GM13976 (cell line): ENCODE measurements at places on chromosomes 5 and 9.

GRCh38 chr9:134455934-134456755, 129.9 kb downstream of the RXRA start:
- peak; percentile 81 for DNase-seq

DNA sequence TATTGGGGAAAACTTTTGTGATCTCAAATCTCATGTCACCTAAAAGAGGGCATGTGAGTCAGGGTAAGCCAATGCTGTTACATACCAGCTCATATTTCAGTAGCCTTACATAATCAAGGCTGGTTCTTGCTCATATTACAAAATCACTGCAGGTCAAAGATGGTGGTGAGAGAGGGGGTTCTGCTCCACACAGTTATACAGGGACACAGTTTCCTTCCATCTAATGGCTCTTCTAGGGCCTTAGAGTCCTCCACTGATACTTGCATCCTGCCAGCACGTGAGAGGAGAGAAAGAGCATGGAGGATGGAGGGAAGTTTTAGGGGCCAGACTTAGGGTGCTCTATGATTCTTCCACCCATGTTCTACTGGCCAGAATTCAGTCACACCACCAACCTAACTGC, 130.0 kb downstream of the LIFR start:
- no peak for DNase-seq

- no peak for DNase-seq
Observed at GRCh38 chr9:16267281-16268066, 603.0 kb downstream of the BNC2 start.

DNA sequence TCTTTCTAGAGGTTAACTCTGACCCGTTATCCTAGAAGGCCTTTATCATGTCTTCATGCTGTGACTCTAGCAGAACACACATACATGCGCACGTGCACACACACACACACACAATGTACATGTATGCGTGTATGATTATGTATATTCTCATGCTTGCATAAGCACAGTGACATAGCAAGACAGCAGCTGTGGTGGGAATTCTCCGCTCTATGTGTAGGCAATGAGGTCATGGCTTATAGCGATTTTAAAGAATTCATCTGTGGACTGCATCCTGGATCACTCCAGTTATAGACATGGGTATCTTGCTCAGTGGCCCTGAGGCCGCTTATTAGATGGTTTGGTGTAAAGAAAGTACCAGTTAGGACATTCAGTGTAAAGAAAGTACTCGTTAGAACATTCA, 106.2 kb downstream of the FBXL7 start:
- DNase-seq: no peak

GRCh38 chr5:17132444-17133083, 84.9 kb upstream of the BASP1 start:
- peak; percentile 41 for DNase-seq

GRCh38 chr5:93289942-93290341, 291.1 kb downstream of the NR2F1-AS1 start:
- DNase-seq: no peak

DNA sequence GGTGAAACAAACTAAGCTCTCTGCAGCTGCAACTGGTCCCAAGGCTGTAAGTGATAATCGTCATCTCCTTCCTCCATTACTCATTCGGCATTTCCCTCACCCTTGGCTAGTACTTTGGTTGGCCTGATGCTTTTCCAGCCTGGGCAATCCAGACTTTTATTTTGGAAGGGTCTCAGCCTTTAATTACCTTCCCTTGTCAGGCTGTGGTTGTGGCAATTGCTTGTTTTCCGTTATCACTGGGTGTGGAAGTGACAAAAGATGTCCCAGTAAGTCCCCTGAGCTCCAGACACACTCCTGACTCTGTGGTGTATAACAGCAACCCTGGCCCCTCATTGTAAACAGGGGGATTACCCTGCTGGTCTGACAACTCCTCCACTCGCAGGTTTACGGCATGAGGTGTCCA, 6.3 kb upstream of the FAF2 start:
- DNase-seq: no peak

DNA sequence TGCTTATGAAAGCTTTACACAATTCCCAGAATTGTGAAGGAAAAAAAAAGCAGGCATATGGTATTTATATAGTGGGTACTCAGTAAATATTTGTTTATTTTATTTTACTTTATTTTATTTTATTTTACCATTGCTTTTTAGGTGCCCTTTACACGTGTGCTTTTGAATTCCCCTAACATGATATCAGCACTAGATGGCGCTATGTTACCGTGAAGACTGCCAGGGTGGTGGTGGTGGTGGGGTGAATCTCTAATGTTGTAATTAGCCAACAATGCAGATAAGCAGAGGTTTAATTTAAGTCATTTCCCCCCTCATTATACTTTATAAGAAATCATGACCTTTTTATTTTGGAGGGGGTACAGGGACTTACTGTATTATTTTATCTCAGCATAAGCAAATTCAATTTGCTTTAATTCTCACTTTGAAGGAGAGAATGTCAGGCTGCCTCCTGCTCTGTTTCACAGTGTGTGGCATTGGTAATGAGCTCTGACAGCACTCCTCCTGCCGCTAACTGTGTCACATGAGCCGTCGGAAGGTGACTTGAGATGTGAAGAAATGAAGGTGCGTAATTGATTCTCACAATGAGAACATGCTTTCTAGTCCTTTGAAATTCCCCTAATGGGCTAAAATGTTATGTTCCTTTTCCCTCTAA, 165.6 kb downstream of the YTHDC2 start:
- peak; percentile 21 for DNase-seq

GRCh38 chr5:103402851-103403250, 144.3 kb downstream of the MACIR start:
- no peak for DNase-seq

DNA sequence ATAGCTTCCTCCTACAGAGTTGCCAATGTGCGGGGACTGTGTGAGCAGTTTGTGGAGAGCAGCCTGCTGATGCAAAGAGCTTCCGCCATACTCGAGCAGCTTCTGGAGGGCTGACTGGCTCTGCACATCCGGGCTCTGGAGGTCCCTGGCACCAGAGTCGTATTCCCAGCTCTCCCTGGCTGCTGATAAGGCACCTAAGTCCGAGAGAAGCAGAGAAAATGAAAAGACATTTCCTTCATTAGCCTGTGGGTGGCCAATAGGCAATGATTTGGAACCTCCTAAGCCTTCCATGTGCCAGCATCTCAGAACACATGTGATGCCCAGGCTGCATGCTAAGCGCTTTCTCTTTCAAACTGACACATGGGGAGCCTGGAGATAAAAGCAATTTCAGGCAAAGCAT, 94.3 kb downstream of the TSSK1B start:
- no peak for DNase-seq

- peak; percentile 56 for DNase-seq
Observed at GRCh38 chr5:119063579-119064379, 7.1 kb upstream of the DMXL1 start.

GRCh38 chr9:87959916-87960581, 14.3 kb downstream of the CDK20 start:
- DNase-seq: no peak

DNA sequence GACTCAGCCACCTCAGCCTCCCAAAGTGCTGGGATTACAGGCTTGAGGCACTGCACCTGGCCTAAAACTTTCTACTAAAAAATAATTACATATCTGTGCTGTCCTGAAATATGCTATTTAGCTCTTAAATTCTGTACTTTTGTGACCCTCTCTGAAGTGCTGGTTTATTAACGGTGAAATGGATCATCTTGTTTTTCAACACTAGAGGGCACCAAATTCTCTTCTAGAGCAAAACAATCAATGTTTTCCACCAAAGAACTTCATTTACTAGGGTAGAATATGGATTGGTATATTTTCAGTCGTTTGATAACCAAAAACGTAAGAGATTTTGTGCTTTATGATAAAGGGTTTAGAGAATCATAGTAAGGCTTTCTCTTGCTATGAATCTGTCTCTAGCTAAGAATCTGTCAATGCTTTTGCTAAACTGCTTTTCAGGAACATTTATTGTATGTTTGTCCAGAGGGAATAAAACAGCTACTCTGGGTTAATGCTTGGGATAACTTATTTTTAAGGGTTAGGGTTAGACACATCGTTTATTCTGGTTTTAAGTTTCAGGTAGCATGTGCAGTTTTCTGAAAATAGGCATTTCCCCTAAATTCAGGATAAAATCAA, 63.6 kb downstream of the RNF180 start:
- DNase-seq: peak; percentile 66

DNA sequence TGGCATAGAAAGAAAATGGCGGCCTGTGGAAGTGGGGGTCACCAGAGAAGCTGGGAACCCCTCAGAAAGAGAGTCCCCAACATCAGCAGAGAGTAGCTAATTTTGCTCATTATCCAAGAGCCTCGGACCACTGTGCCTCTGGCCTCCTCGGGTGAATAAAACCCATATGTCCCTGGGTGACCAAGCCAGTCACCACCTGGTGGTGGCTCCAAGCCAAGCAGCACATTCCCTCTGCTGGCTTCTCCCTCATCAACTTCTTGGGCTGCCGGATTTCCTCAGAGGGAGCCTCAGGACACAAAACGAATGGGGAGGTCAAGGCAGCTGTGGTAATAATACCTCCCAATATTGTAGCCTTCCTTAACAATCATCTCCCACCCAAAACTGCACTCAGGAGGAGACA, 242.5 kb downstream of the NFIB start:
- DNase-seq: no peak

DNA sequence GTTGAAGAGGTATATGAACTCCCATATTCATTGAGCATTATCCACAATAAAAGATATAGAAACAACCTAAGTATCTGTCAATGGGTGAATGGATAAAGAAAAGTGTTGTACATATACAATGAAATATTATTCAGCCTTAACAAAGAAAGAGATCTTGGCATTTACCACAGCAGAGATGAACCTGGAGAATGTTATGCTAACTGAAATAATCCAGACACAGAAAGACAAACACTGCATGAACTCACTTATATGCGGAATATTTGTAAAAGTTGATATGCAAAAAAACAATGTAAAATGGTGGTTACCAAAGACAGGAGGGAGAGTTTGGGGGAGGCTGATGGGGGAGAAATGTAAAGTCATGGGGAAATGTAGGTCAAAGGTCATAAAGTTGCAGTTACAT, 278.7 kb downstream of the ZNF608 start:
- no peak for DNase-seq

- DNase-seq: no peak
Observed at GRCh38 chr5:123264394-123264793, 158.8 kb downstream of the CEP120 start.

DNA sequence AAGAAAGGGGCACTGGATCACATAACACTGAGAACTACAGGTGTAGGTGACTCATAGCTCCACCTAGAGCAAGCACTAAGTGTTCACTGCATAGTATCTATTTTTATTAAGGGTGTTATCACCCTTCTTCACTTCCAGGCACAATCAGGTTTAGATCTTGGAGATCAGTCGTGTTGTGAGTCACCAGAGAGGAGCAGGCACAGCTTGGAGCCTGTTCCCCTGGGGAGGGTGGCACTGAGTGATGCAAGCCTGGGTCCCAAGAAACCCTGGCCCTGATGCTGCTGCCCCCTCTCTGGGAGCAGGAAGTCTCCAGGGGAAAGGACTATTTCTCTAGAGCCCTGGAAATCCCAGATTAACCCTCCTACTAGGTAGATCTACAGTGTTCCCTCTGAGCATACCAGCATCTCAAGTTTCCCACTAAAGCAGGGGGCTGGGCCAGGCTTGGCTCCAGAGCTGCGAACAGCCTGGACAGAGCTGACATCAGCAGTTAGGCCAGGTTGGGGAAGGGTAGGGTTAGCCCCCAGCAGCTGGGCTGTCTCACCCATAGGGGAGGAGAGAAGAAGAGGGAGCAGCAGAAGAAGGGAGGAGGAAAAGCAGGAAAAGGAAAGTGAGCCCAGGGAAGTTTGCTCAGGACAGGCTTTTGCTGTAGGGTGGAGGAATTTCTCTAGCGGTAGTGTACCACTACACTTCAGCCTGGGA, 28.1 kb upstream of the SPINK4 start:
- DNase-seq: no peak

DNA sequence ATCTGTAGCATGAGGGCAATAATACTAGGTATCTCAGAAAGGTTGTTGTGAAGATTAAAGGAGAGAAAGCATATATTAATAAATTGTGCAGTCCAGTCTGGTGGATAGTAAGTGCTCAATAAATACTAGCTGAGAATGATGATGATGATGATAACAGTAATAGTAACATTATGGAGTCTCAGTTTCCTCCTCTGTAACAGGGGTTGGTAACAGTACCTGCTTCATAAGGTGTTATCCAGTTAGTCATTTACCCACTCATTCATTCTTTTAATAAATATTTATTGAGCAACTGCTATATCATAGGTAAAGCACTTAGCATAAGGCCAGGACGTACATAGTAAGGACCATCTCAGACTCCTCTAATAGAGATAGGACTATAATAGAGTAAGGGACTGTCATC, 7.6 kb downstream of the SLC6A7 start:
- no peak for DNase-seq

GRCh38 chr5:150623152-150623877, 17.1 kb upstream of the SYNPO start:
- peak; percentile 70 for DNase-seq

DNA sequence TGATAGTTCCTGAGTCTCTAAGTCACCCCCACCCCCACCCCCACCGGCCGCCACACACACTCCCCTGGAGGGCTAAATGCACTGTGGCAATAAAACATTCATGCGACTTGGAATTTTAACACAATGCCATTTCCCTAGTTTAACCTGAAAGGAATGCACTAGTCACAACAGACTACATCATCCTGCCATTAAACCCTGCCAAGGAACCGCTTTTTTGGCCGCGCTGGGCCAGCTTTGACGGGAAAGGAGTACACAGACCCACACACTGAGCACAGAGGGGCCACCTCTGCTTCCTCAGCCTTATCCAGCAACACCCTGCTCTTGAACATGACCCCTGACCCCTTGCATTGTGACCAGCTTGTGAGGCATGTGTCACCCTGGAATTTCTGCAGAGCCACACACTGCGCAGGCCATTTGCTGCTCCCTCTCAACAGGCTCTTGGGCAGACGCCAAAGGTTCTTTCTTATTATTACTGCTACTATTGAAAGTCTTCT, 165.3 kb downstream of the BNC2 start:
- no peak for DNase-seq

DNA sequence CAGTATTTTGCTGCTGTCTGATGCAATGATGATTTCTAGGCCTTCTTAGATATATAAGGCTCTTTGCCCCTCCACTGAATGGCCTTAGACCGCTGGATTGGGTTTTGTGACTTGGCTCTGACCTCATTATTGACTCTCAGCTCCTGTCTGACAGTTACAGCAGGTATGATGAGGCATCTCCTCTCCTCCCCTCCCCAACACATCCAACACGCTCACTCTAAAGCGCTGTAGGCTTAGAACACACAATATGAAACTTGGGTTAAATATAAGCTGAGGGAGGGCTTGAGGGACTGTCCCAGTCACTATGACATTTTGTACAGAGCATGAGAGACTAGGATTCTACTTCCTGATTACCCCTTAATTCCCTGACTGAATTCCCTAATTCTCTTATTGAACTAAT, 18.8 kb upstream of the CER1 start:
- DNase-seq: no peak

DNA sequence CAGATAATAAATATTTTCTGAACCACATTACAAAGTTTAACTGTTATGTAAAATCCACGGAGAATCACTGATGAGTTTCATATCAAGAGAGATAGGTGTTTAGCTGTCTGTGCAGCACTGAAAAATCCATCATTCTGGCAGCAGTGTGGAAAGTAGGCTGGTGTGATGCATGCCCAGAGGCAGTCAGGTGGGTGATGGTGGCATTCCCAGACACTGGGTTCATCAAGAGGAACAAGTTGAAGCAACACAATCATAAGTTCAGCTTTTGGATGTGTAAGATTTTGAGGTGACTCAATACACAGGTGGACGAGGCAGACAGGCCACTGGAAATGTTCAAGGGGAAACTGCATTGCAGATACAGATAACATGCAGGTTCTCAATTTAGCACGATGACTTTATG, 11.9 kb downstream of the DNAH5 start:
- no peak for DNase-seq

GRCh38 chr5:149138182-149138923, 2.9 kb upstream of the ABLIM3 start:
- DNase-seq: no peak
